ENCODE measurements at places on chromosomes 12 and 14.

GRCh38 chr12:57227315-57228115 is 2.0 kb upstream of the SHMT2 start:
- no peak for DNase-seq

- DNase-seq: no peak
These were observed 153.0 kb upstream of the DIO2 start for GRCh38 chr14:80364274-80364673.

DNA sequence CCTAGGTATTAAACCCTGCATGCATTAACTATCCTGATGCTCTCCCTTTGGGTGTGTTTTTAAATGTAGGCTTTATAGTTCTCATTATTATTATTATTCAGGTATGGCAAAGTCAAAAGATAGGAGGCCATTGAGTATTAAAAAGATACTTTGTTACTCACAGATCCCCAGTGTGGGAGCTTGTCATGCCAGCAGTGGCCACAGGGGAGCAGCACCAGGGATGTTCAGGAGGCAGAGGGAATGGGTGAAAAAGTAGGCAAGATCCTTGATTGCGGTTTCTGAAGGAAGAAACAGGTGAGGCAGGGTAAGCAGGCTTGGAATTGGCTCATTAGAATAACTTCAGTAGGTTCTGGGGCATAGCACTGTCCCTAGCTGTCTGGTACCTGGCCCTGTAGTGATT is 382.2 kb downstream of the MED13L start:
- DNase-seq: no peak

DNA sequence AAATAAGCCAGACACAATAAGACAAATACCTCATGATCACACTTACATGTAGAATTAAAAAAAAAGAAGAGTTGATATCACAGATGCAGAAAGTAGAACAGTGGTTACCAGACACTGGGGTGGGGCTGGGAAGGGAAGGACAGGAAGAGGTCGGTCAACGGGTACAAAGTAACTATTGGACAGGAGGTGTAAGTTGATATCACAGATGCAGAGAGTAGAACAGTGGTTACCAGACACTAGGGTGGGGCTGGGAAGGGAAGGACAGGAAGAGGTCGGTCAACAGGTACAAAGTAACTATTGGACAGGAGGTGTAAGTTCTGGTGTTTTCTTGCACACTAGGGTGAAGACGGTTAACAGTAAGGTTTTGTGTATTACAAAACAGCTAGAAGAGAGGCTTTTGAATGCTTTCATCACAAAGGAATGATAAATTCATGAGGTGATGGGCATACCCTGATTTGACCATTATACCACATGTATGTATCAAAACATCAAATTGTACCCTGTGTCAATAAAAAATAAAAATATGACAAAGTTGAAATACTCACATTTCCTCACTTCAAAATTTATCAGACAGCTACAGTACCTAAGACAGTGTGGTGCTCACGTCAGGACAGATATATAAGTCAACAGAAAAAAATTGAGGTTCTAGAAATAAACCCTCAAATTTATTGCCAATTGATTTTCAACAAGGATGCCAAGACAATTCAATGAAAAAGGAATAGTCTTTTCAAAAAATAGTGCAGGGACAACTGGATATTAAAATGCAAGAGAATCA is 32.8 kb downstream of the GALC start:
- no peak for DNase-seq

DNA sequence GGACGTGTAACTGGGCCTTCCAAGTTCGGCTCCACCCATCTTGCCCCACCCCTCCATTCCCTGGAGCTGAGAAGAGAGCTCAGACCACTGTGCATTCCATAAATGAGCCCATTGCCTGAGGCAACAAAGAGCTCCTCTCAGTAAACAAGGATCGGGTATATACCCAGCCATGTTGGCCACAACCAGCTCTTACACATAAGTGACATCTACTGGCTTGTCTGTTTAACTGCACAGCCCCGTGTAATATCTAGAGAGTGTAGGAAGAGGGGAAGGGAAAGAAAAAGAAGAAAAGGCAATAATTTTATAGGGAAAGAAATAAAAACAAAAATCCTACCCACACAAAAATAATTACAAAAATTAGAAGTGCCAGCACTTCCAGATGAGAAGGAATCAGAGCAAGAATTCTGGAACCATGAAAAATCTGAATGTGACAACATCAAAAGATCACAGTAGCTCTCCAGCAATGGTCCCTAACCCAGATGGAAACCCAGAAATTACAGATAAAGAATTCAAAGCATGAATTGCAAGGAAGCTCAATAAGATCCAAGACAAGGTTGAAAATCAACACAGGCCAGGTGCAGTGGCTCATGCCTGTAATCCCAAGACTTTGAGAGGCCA is 308.1 kb downstream of the RPAP3 start:
- DNase-seq: peak; percentile 56

DNA sequence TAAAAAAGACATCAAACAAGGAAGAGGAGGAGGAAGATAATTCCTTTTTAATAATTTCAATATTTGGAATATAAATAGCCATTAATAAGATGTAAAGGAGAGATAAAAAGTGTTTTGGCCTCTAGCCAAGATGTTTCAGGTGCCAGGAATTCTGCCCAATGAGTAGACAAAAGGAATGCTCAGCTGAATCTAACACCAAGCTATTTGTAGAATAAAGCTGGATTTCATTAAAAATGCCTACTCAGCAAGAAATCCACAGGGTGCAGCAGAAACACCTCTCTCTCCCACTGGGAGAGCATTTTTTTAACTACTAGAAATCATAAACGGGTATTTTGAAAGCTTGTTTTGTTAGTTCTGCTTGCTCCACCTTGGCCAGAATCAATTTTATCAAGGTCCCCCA is 4.1 kb upstream of the STAB2 start:
- DNase-seq: no peak

GRCh38 chr12:52004042-52004648 is 2.6 kb upstream of the TAMALIN start:
- no peak for DNase-seq

DNA sequence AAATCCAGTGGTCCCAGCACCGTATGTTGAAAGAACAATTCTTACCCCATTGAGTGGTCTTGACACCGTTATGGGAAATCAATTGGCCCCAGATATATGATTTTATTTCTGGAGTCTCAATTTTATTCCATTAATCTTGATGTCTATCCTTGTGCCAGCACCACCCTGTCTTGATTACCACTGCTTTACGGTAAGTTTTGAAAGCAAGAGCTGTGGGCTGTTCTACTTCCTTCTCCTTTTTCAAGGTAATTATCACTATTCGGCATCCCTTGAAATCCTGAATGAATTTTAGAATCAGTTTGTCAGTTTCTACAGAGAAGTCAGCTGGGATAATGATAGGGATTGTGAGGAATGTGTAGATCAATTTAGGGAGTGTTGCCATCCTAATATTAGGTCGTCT is 160.8 kb upstream of the SFSWAP start:
- DNase-seq: no peak

DNA sequence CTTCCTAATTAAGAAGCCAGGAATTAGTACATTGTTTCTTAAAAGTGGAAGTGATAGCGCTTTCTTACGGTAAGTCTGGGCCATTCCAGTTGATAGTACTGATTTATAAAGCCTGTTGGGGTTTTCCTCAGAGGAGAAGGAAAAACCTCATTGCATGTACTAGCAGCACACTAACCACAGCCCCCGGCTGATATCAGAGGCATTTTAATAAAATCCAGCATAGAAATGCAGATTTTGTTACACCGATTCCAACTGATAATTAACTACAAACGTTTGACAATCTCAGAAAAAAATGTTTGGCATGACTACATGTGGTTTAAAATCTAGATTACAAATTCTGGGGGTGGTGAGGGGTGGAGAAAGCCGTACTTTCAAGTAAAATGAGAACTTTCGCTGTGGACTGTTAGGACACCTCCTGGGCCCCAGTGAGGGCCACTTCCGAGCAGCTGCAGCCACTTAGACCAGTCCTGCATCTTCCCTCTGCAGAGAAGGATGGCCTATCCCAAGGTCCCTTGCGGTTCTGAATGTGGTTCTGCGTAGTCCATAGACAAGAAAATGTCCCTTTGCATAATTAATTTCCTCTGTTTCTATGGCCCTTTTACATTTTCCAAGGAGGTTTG is 374.4 kb downstream of the NUAK1 start:
- DNase-seq: no peak

DNA sequence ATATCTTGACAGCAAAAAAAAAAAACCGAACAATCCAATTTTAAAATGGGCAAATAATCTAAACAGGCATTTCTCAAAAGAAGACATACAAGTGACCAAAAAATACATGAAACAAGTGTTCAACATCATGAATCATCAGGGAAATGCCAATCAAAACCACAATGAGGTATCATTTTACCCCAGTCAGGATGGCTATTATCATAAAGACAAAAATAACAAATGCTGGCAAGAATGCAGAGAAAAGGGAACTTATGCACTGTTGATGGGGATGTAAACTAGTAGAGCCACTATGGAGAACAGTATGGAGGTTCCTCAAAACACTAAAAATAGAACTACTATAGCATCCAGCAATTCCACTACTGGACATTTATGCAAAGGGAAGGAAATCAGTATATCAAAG is 448.2 kb downstream of the RGS6 start:
- DNase-seq: no peak

DNA sequence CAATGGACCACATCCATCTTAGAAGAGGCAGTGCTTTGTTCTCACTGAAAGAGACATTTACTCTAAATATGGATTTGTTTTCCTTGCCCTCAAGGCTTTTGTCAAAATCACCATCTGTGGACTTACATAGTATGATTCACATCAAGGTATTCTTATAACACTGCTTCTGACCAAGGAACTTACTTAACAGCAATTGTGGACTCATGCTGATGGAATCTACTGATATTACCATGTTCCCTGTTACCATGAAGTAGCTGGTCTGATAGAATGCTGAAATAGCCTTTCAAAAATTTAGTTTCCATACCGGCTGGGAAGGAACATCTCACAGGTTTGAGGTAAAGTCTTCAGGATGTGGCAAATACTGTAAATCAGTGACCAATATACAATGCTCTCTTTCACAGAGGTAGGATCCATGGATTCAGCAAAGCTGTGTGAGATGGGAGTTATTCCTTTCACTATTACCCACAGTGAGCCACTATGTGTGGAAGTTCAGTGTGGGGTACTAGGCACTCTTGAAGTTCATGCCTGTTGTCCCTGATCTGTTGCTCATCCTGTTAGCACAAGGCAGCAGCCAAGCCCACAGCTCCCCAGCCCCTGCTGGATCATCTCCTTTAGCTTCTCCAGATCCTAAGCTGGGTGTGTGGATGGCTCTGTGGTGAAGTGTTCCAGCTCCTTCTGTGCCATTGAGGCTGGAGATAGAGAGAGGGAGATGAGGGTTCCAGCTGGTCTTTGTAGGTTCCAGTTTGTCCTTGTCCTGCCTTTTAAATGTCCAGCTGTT is 126.4 kb downstream of the ATP23 start:
- DNase-seq: no peak

DNA sequence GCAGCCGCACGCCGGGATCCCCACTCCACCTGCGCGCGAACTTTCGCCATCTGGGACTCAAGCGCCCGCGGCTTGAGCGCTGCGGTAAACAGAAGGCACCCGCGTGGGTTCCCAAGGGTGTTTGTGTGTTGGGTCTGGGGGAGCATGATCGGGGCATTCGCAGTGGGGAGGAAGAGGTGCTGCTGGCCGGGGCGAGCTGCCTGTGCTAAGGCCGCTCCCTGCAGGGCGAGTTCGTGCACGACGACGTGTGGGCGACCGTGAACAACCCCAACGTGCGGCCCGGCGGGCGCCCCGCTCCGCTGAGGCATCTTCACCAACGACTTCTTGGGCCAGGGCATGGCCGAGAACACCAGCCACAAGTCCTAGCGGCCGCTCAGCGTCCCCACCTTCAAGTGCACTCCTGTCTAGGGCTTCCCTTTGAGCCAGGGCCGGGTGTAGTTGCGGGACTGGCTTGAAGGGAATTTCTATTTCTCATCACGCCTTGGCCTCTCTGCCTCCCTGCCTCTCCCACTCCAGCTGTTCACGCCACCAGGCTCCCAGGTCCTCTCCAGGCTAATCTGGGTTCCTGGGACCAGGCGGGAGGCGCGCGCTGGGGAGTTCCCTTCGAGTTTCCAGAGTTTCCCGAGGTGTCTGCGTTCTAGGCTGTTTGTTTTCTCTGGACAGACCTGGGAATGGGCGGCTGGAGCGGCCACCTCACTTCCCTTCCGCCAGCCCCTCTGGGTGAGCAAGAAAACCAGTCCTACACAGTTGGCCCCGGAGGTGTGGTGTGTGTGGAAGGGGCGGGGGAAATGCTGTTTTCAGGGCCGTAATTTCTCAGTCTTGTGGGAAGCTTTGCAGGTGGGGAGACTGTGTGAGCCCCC is 417.8 kb upstream of the TMTC1 start:
- DNase-seq: no peak

DNA sequence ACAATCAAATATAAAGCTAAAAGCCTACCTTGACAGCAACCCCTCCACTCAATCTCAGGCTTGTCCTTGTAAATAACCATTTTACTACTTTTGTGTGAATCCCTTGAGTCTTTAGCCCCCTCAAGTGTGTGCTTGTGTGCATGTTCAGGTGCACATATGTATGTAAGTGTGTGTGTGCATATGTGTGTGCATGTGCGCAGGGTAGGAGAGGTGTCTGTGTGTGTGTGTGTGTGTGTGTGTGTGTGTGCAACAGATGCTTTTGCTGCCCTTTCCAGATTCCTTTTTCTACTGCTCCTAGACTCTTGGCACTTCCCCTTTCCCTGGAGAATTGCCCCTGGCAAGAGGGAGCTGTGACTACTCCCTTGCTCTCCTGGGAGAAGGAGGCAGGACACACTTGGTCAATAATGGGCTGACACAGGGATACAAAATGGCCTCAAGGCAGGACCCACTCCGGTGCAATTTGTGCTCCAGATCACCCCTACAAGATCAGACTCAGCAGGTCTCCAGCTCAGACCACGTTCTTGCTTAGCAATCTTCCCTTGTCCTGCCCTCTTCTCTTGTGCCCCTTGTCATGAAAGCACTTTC is 73.4 kb downstream of the IFNG start:
- DNase-seq: no peak

DNA sequence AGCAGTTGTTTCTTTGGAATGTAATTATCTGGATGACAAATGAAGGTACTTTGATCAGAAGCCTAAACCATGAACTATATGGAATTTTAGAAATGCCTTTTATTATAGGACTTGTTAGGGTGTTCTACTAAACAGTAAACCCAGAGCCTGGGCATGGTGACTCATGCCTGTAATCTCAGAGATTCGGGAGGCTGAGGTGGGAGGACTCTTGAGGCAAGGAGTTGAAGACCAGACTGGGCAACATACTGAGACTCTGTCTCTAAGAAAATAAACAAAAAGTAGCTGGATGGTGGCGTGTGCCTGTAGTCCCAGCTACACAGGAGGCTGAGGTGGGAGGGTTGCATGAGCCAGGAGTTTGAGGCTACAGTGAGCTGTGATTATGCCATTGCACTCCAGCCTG is 23.9 kb downstream of the PALS1 start:
- DNase-seq: no peak

GRCh38 chr12:67411562-67411961 is 142.4 kb downstream of the CAND1 start:
- DNase-seq: no peak

GRCh38 chr12:26941215-26941594 is 2.9 kb downstream of the FGFR1OP2 start:
- no peak for DNase-seq

DNA sequence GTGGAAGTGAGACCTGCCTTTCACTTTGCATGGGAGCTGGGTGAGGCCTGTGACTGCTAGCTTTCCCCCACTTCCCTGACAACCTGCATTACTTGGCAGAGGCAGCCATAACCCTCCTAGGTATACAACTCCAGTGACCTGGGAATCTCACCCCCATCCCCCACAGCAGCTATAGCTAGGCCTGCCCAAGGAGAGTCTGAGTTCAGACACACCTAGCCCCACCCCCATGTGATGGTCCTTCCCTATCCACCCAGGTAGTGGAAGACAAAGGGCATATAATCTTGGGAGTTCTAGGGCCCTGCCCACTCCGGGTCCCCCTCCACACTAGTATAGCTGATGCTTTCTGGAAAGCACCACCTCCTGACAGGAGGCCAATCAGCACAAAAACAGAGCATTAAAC is 6.3 kb upstream of the STRAP start:
- no peak for DNase-seq
